ENCODE measurements at places on chromosomes 5 and 9. TPM values are rescaled to one million over a fixed set of nuclear protein-coding genes. Genes with fewer than 3 reads are reported as not detected.
A peak's percentile ranks its signal among the peaks of the same experiment; 100 is the strongest.

Gene EXOSC3
- 146 TPM for total RNA-seq

Gene LHX3
- total RNA-seq, result not detected

Gene IFNA13
- not detected for total RNA-seq

DNA sequence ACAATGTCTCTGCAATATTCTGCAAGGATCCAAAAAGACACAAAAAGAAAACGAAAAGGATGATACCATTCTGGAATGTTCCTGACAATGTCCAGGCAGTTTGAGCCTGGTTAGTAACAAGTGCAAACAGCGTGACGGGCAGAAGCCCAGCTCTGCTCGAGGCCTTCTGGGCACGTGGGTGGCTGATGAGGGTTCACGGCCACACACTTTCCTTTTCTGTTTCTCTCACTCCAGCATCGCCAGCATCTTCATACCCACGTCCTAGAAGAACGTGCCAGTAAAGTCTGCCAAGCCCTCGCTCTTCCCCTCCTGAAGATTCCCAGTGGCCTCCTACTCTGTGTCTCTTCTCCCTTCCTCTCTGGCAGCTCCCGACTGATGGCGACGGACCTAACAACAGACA lies 36.7 kb downstream of the COL23A1 start:
- no peak for DNase-seq

DNA sequence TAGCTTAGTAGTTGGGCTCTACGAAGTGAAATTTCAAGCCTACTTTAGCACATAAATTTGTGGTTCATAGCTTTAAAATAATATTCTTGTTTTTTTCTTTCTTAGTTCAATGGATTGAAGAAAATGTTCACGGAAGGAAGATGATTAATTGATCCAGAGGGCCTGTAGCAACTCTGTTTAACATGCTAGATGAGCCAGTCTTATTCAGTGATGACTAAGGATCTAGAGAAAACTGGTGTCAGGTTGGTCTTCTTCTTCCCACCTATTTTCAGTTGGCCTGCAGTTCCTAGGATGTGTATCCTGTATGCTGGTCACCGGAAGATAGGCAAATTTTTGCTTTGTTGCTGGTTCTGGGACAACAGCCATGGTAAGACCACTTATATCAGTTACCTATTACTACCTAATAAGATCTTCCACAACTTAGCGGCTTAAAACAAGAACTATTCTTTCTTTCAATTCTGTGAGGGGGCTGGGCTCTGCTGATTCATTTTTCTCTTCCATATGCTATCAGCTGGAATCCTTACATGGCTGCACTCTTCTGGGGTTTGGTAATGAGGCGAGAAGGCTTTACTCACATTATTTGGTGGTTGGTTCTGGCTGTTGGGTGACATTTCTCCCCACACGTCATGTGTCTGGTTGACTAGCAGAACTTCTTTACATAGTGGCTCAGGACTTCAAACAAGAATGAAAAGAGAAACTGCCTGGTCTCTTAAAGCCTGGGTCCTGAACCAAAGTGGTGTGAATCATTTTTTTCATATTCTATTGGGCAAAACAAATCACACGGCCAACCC lies 182.7 kb upstream of the ACTBL2 start:
- peak; percentile 47 for DNase-seq

GRCh38 chr5:178739452-178740180 lies 9.2 kb upstream of the ZNF354A start:
- no peak for DNase-seq

Measured in HT1080 (cell line).